ENCODE measurements at places on chromosomes 2 and 18. TPM values are rescaled to one million over a fixed set of nuclear protein-coding genes. Genes with fewer than 3 reads are reported as not detected.

GRCh38 chr2:175048275-175048674 is 43.1 kb upstream of the CHN1 start:
- DNase-seq: no peak

Gene DTYMK
- 32.8 TPM for total RNA-seq

DNA sequence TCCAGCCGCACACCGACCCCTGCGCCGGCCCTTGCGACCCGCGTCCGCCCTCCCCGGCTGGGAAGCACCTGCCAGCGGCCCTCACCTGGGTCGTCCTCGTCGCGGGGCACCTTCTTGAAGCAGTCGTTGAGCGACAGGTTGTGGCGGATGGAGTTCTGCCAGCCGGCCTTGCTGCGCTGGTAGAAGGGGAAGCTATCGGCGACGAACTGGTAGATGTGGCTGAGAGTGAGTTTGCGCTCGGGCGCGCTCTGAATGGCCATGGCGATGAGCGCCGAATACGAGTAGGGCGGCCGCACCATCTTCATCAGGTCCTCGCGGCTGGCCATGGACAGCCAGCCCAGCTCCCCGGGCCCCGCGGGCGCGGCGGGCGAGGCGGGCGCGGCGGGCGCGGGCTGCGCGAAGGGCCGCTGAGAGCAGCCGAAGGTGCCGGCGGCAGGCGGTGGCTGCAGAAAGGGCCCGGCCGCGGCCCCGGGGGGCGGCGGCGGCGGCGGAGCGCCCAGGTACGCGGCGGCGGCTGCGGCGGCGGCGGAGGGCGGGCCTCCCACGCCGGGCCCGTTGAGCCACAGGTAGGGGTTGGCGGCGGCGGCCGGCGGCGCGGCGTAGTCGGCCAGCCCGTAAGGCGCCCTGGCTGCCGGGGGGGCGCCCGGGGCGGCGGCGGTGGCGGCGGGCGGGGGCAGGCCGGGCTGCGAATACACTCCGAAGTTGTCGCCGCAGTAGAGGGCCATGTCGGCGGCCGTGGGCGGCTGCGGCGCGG is 505 bp downstream of the FOXI3 start:
- DNase-seq: peak; percentile 47

DNA sequence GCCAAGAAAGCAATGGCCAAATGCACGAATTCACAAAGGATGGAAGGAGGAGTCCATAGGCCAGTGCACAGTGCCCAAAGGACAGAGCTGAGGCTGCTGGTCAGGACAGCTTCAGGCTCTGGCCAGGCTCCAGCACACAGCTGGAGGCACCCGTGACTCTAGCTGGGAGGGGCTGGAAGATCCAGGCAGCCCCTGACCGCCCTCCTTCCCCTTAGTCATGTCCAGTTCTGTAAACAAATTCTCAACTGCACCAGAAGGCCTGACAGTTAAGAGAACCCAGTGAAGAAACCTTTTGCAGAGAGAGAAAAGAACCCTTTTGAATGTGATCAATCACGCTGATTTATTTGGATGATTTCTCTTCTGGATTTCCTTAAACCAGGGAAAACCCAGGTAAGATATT is 7.7 kb upstream of the YWHAQ start:
- DNase-seq: no peak

DNA sequence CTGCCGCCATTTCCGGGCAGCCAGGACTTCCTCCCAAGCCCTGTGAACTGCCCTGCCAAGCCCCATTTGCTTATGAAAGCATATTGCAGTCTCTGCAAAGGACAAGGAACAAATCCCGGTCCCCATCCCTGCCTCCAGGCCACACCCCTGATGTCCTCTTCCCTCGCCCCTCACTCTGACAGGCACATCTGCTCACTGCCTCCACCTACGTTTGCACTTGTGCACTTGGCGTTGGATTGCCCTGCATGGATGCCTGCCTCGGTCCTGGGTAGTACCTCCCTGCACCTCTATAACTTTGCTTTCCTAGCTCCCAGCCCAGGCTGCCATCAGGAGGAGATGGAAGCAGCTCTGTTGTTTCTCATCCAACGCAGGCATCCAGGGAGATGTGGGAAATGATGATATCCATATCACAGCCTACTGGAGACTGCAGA is 19.6 kb upstream of the RPL31 start:
- no peak for DNase-seq

GRCh38 chr18:77046409-77046808 is 86.2 kb downstream of the MBP start:
- DNase-seq: no peak

DNA sequence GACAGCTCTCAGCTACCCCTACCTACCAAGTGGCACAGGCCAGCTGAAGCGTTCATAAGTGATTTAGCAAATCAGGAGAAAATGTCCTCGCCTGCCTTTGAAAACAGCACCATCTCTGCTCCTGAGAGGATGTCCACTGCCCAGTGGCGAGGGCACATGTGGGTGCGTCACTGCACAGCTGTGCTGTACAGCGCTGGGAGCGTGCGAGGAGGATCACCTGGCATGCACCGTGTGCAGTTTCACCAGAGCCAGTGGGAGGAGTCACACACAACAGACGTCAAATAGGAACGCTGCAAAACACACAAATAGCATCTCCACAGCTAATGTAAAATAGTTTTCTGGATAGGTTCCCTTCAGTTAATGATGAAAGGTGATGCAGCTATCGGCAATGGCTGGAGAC is 154.1 kb downstream of the HDAC4 start:
- no peak for DNase-seq

Gene MGAT4A
- 35.8 TPM for total RNA-seq

- DNase-seq: no peak
Measured at GRCh38 chr2:164065038-164065437, 329.2 kb upstream of the FIGN start.

GRCh38 chr2:213679894-213680293 is 395.6 kb downstream of the SPAG16 start:
- DNase-seq: no peak

- DNase-seq: no peak
Measured at GRCh38 chr18:45730832-45731575, 7.0 kb downstream of the SLC14A1 start.

GRCh38 chr2:38284971-38285370 is 92.1 kb downstream of the ATL2 start:
- no peak for DNase-seq

DNA sequence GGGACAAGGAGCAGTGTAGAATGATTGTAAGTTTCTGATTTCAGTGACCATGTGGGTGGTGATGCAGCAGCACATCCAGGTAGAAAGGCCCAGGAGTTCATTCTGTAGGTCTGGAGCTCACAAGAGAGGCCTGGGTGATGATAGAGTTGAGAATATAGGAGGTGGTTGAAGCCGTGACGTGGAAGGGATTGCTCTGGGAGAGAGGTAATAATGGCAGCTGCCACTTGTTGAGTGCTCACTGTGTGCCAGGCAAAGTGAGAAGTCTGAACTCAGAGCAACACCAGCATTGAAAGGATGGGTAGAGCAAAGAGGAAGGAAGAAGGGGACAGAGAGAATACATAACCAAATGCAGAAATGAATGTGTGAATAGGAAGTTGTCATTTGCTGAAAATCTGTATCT is 3.3 kb downstream of the TTLL4 start:
- DNase-seq: no peak

- peak; percentile 72 for DNase-seq
Measured at GRCh38 chr2:84971510-84972206, 697 bp downstream of the KCMF1 start.

DNA sequence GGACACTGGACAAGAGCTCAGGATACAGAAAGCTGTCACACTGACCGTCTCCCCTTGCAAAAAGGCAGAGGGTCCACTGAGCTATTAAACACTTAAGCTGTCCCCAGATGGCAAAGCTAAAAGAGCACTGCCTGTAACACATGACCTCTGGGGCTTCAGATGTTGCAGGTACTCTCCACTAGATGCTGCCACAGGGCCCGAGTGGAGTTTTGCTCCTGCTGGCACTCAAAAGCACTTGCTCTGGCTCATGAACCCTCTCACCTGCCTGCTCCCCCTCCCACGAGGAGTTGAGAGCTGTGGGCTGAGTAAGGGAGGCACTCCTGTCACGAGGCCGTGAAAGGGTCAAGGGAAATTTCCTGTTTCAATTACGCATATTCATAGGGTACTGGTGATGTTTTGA is 227.9 kb downstream of the PRKCE start:
- DNase-seq: peak; percentile 23

GRCh38 chr2:199962203-199962602 is 6.8 kb downstream of the MAIP1 start:
- no peak for DNase-seq

GRCh38 chr18:73791081-73791480 is 356.6 kb downstream of the FBXO15 start:
- DNase-seq: no peak

- DNase-seq: no peak
Measured at GRCh38 chr2:44974064-44974715, 32.7 kb downstream of the SIX3 start.

Gene RAB12
- total RNA-seq: 28.8 TPM

GRCh38 chr2:241201445-241202267 is 13.2 kb downstream of the ANO7 start:
- DNase-seq: no peak

GRCh38 chr2:135641156-135642068 is 100.2 kb upstream of the UBXN4 start:
- DNase-seq: no peak

Gene TRMT61B
- 17.5 TPM for total RNA-seq

DNA sequence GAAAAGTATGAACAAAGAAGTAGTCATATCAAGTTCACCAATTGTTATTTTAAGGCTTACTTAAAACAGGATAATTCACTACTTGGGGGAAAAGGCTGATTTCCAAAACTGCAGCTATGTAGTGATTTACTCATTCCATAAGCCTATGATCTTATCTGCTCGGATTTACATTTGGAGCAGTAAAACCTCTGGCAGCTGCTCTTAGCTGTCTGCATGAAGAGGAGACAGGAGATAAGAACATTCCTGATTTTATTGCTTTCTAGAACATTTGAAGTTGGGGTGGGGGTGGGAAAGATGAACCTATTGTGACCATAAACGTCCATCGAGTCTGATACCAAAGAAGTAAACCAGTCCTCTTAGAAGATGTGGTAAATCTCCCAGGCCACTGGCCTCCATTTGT is 120.9 kb downstream of the MMADHC start:
- DNase-seq: no peak

Gene TUBA4B
- not detected for total RNA-seq

- DNase-seq: no peak
Measured at GRCh38 chr2:202703091-202703490, 68.3 kb downstream of the FAM117B start.

Gene CYP26B1
- 9.7 TPM for total RNA-seq

DNA sequence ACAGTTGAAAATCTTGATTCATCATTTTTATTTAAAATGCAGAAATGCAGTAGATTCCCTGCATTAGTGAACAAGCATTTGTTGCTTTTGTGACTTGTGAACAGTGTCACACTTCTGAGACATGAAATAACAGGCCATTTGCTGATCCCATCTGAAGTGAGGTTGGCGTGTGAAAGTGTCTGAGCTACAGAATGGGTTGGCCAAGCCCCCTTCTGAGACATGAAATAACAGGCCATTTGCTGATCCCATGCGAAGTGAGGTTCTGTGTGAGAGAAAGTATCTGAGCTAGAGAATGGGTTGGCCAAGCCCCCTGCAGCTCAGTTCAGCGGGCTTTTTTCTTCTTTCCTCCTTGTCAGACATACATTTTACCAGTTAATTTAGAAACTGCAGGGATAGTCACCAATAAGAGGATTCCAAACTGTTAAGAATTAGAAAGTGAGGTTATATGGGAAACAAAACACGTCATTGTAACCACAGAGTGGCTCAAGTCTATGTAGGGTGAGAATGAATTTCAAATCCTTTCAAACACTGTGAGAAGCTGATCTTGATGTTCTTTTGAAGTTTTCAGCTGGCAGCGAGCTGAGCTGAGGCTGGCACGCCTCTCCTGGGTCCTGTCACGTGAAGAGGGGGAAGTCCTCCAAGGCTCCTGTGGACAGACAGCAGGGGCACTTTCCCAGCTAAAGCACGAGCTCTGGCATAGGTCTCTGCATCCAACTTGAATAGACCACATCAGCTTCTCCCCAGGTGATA is 339.2 kb upstream of the SALL3 start:
- no peak for DNase-seq

GRCh38 chr2:23219666-23220065 is 165.3 kb upstream of the KLHL29 start:
- no peak for DNase-seq

DNA sequence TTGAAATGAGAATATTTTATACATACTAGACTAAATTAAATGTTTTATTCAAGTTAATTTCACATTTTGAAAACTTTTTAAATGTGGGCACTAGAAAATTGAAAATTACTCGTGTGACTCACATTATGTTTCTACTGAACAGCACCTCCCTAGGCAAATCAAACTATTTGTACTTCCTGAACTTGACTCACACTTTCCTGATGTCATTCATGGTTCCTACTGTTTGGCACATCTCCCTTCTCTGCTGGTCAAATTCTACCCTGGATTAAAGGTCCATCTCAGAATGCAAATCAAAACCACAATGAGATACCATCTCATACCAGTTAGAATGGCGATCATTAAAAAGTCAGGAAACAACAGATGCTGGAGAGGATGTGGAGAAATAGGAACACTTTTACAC is 16.7 kb downstream of the LHCGR start:
- no peak for DNase-seq

DNA sequence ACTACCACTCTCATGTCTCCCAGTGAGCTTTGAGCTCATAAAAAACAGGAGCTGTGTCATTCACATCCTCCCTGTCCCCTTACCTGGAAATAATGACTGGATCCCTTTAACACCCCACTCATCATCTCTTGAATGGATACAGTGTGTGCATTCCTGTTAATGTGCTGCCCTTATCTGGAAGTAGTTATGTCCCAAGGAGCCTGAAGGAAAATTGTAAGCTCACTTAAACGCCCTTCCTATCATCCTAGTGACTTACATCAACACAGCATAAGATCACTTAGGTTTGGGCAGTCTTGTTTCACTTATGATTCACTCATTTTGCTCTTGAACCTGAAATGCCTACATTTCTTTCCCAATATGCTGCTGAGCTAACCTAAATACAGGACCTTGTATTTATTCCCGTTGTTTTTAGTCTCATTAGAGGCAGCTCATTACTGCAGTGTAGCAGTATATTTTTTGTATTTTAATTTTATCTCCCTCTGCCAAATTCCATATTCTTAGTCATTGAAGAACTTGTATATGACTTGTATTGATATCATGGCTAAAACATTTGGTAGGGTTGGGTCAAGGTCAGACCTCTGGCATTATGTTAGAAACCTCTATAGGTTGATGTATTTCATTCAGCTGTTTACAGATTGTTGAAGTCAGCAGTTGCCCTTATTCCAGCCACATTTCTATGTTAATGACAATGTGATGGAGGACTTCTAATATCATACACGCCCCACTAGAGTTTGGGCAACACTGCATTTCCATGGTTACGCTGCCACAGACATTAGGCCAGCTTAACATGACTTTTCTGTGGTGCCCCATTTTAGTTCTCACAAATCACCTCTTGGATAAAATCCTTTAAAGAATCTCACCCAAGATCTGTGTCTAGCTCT is 72.9 kb downstream of the PKP4 start:
- no peak for DNase-seq

Gene XDH
- total RNA-seq: 1.3 TPM

DNA sequence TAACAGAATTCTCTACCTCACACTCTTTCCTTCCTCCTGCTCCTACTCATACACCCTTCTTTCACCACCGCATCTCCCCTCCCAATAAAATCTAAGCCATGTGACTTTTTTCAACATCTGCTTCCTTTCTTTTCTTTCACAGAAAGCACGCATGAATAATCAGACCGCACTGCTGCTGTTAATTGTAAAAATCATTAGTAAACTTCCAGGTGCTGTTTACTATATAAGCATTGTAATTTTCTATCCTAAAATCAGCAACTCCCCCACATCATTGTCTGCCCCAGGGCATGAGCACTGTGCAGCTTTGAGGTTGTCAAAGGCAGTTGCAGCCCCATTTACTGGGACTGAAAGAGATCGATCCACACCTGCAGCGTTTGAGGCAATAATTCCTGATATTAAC is 782.6 kb upstream of the ID2 start:
- no peak for DNase-seq

All from glutamatergic neuron (in vitro differentiated cells).